ENCODE measurements at places on chromosomes 11 and 22. TPM values are rescaled to one million over a fixed set of nuclear protein-coding genes. Genes with fewer than 3 reads are reported as not detected.

DNA sequence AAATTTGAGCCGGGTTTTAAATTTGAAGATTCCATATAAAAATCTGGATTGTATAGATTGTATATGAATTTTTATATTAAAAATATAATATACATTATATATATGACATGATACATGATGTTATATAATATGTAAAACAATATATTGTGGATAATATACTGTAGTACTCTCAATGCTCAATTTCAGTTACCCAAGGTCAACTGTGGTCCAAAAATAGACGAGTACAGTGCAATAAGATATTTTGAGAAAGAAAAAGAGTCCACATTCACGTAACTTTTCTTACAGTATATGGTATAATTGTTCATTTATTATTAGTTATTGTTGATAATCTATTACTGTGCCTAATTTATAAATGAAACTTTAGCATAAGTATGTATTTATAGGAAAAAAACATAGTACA is 94.2 kb upstream of the YWHAH start:
- H3K4me1 ChIP-seq: no peaks in the 10 kb centered on the region
- DNase-seq: no peak
- no peak overlapping the region for H3K27ac ChIP-seq
- H3K4me3 ChIP-seq: no peak overlapping the region
- peaks cover 14% of the 10 kb centered on the region for H3K36me3 ChIP-seq

DNA sequence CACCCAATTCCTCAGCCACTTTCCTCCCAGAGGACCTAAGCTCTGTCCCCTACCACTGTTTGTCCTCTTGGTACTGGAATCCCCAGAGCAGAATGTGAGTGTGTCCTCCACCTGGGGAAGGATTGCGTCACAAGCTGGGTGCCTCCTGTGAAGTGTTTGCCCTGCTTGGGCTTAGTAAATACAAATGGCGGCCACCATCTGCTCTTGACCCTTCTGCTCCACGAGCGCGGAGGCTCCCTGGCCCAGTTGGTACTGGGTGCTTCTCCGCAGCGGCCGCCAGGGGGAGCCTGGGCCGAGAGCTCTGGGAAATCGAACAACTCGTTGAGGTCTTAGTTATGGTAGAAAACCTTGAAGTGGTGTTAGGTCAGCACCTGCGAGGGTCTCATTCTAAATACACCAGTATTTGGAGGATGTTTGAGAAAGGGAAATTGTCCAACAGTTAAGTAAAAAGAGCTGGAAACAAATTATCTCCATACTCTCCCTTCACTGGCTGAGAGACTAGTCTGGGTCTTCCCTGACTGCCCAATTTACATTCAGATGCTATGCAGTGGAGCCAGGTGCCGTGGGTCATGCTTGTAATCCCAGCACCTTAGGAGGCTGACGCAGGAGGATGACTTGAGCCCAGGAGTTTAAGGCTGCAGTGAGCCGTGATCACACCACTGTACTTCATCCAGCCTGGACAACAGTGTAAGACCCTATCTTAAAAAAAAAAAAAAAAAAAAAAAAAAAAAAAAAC is 74.6 kb upstream of the TEAD1 start:
- H3K4me1 ChIP-seq: peaks cover 2% of the 10 kb centered on the region
- DNase-seq: peak; percentile 53
- no peaks in the 10 kb centered on the region for H3K36me3 ChIP-seq

DNA sequence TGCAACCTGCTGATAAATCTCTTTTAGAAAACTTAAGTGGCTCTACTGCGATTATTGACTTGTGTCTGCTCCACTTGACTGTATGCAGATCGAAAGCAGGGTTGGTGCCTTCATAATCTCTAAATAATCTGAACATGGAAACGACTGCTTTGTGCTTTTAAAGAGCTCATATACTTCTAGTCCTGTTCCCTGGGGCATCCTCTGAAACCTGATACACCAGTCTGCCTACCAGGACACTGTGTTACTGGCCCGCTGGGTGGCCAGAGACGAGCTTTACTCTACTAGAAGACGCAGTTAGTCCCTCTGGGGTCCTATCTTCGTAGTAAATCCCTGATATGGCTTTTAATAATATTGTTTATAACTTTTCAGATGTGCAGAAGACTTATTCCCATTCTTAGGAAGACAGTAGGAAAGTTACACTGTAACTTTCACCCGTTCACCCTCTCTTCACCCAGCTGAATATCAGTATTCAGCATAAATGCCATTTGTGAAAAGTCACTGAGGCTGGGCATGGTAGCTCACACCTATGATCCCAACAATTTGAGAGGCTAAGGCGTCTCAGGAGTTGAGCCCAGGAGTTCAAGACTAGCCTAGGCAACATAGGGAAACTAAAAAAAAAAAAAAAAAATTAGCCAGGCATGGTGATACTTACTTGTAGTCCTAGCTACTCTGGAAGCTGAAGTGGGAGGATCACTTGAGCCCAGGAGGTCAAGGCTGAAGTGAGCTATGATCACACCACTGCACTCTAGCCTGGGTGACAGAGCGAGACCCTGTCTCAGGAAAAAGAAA is 9.0 kb upstream of the HTR3B start:
- H3K36me3 ChIP-seq: no peaks in the 10 kb centered on the region
- no peaks in the 10 kb centered on the region for H3K27me3 ChIP-seq
- H3K4me1 ChIP-seq: no peaks in the 10 kb centered on the region

- H3K27me3 ChIP-seq: peaks cover 31% of the 10 kb centered on the region
- H3K27ac ChIP-seq: no peak overlapping the region
- H3K4me3 ChIP-seq: no peak overlapping the region
- peak; percentile 22 for DNase-seq
- H3K4me1 ChIP-seq: peaks cover 5% of the 10 kb centered on the region
These were observed 147.3 kb downstream of the FEZ1 start for GRCh38 chr11:125348674-125349309.

DNA sequence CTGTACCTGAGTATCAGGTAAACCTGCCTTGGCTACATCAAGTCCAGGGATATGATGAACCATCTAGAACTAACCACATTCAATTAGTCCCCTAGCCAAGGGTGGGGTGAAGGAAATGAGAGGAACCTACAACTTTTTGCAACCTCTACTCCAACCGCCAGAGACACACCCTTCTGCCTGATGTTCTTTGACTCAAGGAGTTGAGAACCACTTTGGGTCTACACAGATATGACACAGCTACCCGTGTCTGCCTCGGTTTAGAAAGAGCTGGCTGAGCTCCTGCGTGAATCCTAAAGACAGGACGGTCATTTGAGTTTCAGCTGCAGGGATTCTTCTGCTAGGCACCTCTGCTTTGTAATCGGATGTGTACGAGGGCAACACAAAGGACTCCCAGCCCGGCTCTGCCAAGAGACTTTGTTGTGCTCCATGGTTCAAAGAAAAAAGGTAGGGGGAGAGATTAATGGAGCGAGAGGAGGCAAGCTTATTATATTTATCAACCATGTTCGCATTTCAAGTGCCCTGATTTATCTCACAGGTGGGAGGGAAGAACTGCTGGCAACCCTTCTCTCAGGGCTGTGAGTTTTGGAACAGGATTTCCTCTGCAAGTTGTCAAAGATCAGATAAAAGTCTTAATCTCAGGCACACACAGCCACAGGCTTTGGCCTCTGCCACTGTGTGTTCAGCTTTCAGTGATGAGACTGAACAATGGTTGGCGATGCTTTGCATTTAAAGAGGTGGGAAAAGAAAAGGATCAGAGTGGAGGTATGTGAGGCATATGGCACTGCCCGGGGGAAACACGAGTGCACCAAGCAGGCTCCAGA is 35.1 kb downstream of the FLI1 start:
- H3K4me3 ChIP-seq: no peak overlapping the region
- H3K27me3 ChIP-seq: peaks cover 10% of the 10 kb centered on the region
- H3K27ac ChIP-seq: no peak overlapping the region
- H3K36me3 ChIP-seq: no peaks in the 10 kb centered on the region
- no peak for DNase-seq

- no peak overlapping the region for H3K4me3 ChIP-seq
- H3K27ac ChIP-seq: no peak overlapping the region
- no peaks in the 10 kb centered on the region for H3K27me3 ChIP-seq
- no peaks in the 10 kb centered on the region for H3K36me3 ChIP-seq
- no peaks in the 10 kb centered on the region for H3K4me1 ChIP-seq
These were observed 206.9 kb downstream of the CADM1 start for GRCh38 chr11:115297330-115297729.

GRCh38 chr11:79600711-79601110 is 159.9 kb upstream of the TENM4 start:
- H3K4me3 ChIP-seq: no peak overlapping the region
- no peaks in the 10 kb centered on the region for H3K36me3 ChIP-seq
- H3K4me1 ChIP-seq: no peaks in the 10 kb centered on the region
- H3K27me3 ChIP-seq: no peaks in the 10 kb centered on the region
- no peak for DNase-seq

GRCh38 chr11:35272391-35272902 is 133.5 kb downstream of the CD44 start:
- H3K27ac ChIP-seq: no peak overlapping the region
- DNase-seq: no peak
- H3K27me3 ChIP-seq: no peaks in the 10 kb centered on the region
- no peaks in the 10 kb centered on the region for H3K4me1 ChIP-seq
- no peak overlapping the region for H3K4me3 ChIP-seq
- H3K36me3 ChIP-seq: no peaks in the 10 kb centered on the region

Gene DGCR6
- polyA plus RNA-seq: 1.4 TPM

Gene GGTLC3
- polyA plus RNA-seq: 2.2 TPM

Gene C22orf23
- polyA plus RNA-seq: 0.24 TPM

Gene CRYBA4
- polyA plus RNA-seq: 0.06 TPM

Gene IFITM1
- 520 TPM for polyA plus RNA-seq

Gene SLC22A9
- 0.09 TPM for polyA plus RNA-seq
